Suprapubic skin (tissue), 4 donors: ENCODE measurements at places on chromosomes 4 and X. TPM values are rescaled to one million over a fixed set of nuclear protein-coding genes. Genes with fewer than 3 reads are reported as not detected.
A peak's percentile ranks its signal among the peaks of the same experiment; 100 is the strongest.

DNA sequence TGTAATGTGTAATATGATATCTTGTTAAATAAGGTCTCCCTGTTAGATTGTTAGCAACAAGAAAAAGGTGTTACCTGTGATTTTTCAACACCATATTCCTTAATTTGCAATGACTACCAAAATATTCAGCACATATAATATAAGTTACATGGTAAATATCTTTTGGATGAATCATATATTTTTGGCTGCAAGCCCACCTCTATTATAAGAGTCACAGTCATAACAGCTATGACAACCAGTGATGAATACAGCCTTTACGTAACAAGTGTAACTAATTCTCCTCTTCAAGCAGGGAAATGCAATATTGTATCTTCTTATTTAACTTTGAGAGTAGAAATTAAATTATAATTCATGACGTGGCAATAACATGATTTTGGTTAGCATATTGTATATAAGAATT is 187.0 kb downstream of the NLGN4X start:
- no peaks in the 10 kb centered on the region for H3K4me1 ChIP-seq
- no peaks in the 10 kb centered on the region for H3K27me3 ChIP-seq
- no peak overlapping the region for H3K4me3 ChIP-seq
- DNase-seq: no peak
- no peaks in the 10 kb centered on the region for H3K36me3 ChIP-seq

DNA sequence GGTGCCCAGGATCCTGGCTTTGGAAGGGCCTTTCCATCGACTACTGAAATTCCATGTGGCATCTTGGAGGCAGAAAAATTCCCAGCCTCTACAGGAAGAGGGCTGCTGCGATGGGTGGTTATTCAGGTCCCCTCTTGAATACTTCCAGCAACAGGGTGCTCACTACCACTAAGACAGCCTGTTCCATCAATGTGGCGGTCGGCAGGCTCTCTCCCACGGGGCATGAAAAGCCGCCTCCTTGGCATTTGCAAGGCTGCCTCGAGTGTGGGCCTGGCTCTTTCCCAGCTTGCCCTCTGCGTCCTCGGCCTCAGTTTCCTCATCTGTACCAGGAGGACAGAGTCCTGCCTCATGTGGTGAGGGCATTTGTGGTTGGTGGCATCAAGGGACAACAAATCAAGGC is 62.4 kb downstream of the ADRA2C start:
- H3K27ac ChIP-seq: no peak overlapping the region
- H3K36me3 ChIP-seq: no peaks in the 10 kb centered on the region
- H3K27me3 ChIP-seq: peaks cover 66% of the 10 kb centered on the region

- no peak for DNase-seq
- H3K4me1 ChIP-seq: no peaks in the 10 kb centered on the region
- H3K27me3 ChIP-seq: no peaks in the 10 kb centered on the region
- H3K27ac ChIP-seq: no peak overlapping the region
- no peak overlapping the region for H3K4me3 ChIP-seq
- no peaks in the 10 kb centered on the region for H3K36me3 ChIP-seq
These were observed 78.5 kb downstream of the NKX6-1 start for GRCh38 chr4:84420608-84421007.

The FAM47A gene
- not detected for total RNA-seq

GRCh38 chr4:111475001-111475400 is 670.3 kb upstream of the FAM241A start:
- H3K4me3 ChIP-seq: no peak overlapping the region
- no peaks in the 10 kb centered on the region for H3K36me3 ChIP-seq
- DNase-seq: no peak
- H3K27me3 ChIP-seq: no peaks in the 10 kb centered on the region
- H3K4me1 ChIP-seq: no peaks in the 10 kb centered on the region

The GC gene
- total RNA-seq: not detected

The SLC34A2 gene
- 7.8 TPM for total RNA-seq

The SPANXC gene
- total RNA-seq: not detected

The EXOSC9 gene
- total RNA-seq: 25.0 TPM

DNA sequence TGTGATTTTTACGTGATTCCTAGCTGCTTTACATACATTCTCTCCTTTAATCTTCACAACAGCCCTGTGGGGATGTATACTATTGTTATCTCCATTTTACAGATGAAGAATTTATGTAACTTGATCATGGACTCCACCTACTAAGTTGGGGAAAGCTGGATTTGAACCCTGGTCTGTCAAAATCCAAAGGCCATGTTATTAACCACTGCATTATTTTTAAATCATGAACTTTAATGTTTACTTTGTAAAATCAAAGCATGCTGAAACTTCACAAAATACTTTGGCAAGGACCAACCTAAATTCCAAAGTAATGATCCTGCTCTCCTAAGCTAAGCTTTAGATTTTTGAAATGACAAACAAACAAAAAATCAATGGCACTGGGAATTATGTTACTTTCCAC is 26.1 kb downstream of the FAM47E start:
- H3K27ac ChIP-seq: no peak overlapping the region
- H3K27me3 ChIP-seq: no peaks in the 10 kb centered on the region
- H3K36me3 ChIP-seq: no peaks in the 10 kb centered on the region

The GPR78 gene
- total RNA-seq: not detected

DNA sequence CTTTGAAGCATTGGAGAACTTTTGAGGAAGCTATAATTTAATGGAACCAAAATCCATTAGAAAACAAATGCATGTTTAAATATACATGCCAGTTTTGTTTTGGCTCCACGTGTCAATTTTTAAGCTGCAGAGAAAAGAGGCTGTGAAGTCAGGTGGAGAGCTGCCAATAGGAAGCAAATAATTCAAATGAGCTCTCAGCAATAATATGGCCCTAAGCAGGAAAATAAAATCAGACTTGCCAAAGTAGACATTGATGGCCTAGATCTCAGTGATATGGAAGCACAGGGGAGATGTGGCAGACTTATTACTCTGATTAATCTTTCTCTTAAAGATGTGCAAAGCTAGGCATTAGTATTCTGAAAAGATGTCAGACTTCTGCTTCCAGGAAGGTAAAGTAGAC is 769.8 kb upstream of the NDST4 start:
- no peak overlapping the region for H3K27ac ChIP-seq
- H3K36me3 ChIP-seq: no peaks in the 10 kb centered on the region
- H3K4me3 ChIP-seq: no peak overlapping the region

- H3K4me1 ChIP-seq: peaks cover 13% of the 10 kb centered on the region
- H3K36me3 ChIP-seq: no peaks in the 10 kb centered on the region
- H3K4me3 ChIP-seq: peak overlapping the region; percentile 50
- DNase-seq: no peak
These were observed 75.4 kb downstream of the DCHS2 start for GRCh38 chr4:154416190-154416547.

The TMEM35A gene
- total RNA-seq: not detected

The PDS5A gene
- total RNA-seq: 71.9 TPM

The SLC6A8 gene
- 26.1 TPM for total RNA-seq

DNA sequence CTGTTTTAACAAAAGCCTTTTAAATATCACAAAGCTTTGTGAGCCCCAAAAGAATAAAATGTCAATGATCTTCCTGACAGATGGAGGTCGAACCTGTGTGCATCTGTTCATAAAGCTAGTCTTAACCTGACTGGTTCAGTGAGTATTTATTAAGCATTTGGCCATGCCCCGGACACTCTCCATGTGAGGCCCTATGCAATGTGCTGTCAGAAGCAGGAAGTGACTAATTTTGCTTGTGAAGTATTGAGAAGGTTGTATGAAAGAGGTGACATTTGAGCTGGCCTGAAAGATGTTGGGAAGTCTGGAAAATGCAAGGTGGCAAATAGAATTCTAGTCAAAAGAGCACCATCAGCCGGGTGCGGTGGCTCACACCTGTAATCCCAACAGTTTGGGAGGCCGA is 171.4 kb downstream of the MSL3 start:
- no peaks in the 10 kb centered on the region for H3K4me1 ChIP-seq
- DNase-seq: no peak
- no peak overlapping the region for H3K27ac ChIP-seq
- no peak overlapping the region for H3K4me3 ChIP-seq
- no peaks in the 10 kb centered on the region for H3K27me3 ChIP-seq

DNA sequence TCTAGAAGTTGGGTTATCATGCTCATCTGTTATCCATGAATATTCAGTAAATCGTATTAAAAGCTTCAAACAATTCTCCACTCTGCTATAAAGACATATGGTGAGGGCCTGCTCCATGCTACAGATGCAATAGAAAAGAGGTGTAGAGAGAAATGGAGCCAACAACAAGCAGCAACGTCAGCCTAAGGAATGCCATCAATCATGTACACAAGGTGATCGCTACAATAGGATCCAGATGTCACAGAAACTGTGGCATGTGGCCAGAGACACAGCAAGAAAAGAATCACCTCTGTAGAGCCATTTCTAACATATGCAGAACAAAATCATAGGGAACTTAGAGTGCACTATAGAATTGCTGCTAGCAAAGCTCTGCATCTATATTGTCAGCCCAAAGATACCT is 1188.1 kb downstream of the PCDH7 start:
- no peaks in the 10 kb centered on the region for H3K36me3 ChIP-seq
- H3K27ac ChIP-seq: no peak overlapping the region
- no peak for DNase-seq
- no peak overlapping the region for H3K4me3 ChIP-seq

- peaks cover 2% of the 10 kb centered on the region for H3K4me1 ChIP-seq
- no peaks in the 10 kb centered on the region for H3K36me3 ChIP-seq
- DNase-seq: no peak
- H3K4me3 ChIP-seq: peak overlapping the region; percentile 59
These were observed 706 bp downstream of the CHIC1 start for GRCh38 chrX:73563738-73564068.

GRCh38 chr4:3784454-3785291 is 18.5 kb downstream of the ADRA2C start:
- H3K27me3 ChIP-seq: peaks cover 42% of the 10 kb centered on the region
- no peak overlapping the region for H3K27ac ChIP-seq
- no peak for DNase-seq

DNA sequence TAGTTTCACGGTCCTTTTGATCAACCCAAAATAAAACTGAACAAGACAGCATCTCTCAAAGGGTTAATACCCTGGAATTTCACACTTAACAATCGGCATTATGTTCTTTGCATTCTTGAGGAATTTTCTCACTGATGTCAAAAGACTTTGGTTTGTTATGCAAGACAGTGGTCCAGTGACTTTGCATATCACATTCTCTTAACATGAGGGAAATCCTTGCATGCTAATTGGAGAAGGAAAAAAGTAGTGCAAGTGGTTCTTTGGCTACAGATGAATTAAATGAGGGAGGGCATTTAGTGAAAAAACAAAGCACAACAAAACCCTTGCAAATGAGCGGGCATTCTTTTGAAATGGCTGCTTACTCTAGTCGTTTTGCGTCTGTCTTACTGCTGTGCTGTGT is 105.1 kb upstream of the LIMCH1 start:
- no peaks in the 10 kb centered on the region for H3K27me3 ChIP-seq
- no peak overlapping the region for H3K27ac ChIP-seq
- H3K4me3 ChIP-seq: no peak overlapping the region
- H3K4me1 ChIP-seq: peaks cover 19% of the 10 kb centered on the region
- no peak for DNase-seq

- H3K36me3 ChIP-seq: no peaks in the 10 kb centered on the region
- H3K27ac ChIP-seq: no peak overlapping the region
- no peak for DNase-seq
- no peaks in the 10 kb centered on the region for H3K27me3 ChIP-seq
These were observed 80.3 kb upstream of the LSM6 start for GRCh38 chr4:146095091-146095690.

The DIAPH2 gene
- 17.7 TPM for total RNA-seq

GRCh38 chrX:154990496-154990895 is 32.0 kb downstream of the F8 start:
- H3K4me1 ChIP-seq: no peaks in the 10 kb centered on the region
- no peak for DNase-seq
- no peaks in the 10 kb centered on the region for H3K36me3 ChIP-seq
- no peak overlapping the region for H3K4me3 ChIP-seq
- no peak overlapping the region for H3K27ac ChIP-seq

The NFKB1 gene
- 56.0 TPM for total RNA-seq

DNA sequence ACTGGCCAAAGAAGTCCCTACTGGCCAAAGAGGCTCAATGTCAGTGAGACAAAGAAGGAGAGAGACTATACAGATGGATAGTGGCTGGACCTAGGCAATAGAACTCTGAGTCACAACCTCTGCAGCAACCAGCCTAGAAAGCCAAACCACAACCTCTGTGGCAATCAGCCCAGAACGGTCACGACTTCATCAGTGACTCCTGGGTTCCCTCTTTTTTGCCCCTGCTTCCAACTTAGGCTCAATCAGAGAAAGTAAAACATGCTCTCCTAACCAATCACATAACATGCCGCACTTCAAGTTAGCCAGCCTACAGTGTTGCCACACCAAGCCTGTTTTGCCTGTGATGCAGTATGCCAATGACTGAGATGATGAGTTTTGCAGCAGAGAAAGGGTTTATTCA is 203.4 kb downstream of the ANAPC10 start:
- H3K36me3 ChIP-seq: no peaks in the 10 kb centered on the region
- no peaks in the 10 kb centered on the region for H3K27me3 ChIP-seq
- no peak overlapping the region for H3K4me3 ChIP-seq
- DNase-seq: no peak
- no peaks in the 10 kb centered on the region for H3K4me1 ChIP-seq
